Activated CD4-positive, alpha-beta T cell treated with anti-CD3 and anti-CD28 coated beads, Interleukin-2, Interleukin-6, amounts not matched to agents 100 ng/mL and 50 ng/mL, durations not matched to agents 16 hours and 8 hours (primary cell): ENCODE measurements at places on chromosomes 4 and X.

GRCh38 chrX:71292669-71293365 lies 8.7 kb upstream of the ITGB1BP2 start:
- no peak for DNase-seq

DNA sequence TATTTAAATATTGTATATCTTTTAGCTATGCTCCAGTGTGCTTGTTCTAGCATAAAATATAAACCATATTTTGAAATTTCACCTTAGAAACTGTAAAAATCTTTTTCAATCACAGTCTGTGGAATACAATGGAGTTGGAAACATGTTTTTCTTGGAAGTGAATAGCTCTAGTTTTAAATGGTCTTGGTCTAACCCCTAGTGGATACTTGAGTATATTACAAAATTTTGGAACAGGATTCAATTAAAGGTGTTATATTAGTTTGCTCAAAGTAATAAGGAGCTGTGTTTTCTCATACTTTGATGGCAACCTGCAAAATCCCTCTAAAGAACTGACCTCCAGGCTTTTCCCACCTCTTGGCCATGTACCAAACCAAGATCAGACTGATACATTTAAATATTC lies 48.2 kb downstream of the STK26 start:
- no peak for DNase-seq

DNA sequence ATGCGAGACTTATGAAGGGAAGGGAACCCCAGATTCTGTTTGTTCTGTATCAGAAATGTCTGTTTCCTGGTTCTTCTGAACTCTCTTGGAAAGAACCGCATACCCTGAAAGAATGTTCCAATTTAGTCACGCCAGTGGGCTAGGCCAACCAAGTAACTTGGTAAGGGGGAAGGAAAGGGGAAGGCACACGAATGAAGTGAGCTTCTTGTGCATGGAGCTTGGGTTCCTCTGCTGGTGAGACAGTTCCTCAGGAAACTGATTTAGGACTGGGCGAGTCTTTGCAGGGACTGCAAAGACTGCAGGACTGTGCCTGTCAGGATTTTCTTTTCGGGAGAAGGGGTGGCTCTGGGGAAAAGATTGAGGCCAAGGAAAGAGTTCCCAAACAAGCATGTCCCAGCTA lies 35.6 kb downstream of the FRMPD3 start:
- no peak for DNase-seq

DNA sequence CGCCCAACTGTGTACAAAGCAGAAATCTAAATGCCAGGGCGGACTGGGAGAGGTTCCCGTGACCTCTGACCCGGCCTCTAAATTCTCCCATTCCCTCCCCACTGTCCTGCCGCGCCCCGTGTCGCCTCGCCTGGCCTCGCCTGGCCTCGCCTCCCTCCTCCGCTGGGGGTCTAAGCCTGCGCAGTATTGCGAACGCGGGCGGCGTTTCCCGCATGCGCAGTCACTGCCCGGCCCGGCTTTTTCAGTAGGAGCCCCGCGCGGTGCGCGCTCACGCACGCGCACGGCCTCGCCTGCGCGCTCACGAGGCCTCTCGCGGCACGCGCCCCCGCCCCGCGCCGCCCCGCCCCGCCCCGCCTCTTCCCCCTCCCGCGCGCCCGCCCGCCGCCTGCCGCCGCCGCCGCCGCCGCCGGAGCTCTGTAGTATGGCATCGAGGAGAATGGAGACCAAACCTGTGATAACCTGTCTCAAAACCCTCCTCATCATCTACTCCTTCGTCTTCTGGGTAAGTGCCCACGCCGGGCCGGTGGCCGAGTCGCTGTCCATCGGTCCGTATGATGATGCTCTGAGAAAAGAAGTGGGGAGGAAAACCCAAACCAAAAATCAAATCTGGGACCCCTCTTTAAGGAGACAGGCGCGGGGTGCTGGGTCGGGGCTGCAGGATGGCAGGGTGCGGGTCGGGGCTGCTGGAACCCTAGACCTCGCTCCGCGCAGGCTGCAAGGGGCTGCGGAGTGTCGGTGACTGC lies at the start of gene TSPAN7:
Gene TSPAN7 (plus strand): TSS at position 417 of the 743 bp plus-strand sequence. CDS start 5 bp downstream, at position 422.
- peak; percentile 79 for DNase-seq

DNA sequence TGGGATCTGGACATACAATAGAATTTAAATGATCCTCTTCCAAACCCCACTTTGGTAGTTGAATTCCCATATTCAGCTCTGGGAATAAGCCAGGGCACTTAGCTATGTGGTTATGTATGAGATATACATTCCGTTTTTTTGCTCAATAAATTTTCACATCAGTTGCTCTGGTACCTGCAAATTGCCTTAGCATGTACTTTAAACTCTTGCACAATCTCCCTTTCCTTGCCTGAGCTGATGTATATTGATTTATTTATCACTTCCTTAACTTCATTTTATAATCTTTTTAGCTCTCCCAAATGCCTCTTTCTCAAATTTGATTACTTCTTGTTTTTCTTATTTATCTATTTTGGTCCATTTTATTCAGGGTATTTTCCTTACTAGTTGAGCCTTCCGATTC lies 90.1 kb upstream of the AGA start:
- no peak for DNase-seq

- DNase-seq: peak; percentile 77
Observed at GRCh38 chr4:109702950-109703663, at the start of gene CASP6. TSS of gene CASP6 (minus strand) at chr4:109703445. CDS start at chr4:109703395, 50 bp downstream.

DNA sequence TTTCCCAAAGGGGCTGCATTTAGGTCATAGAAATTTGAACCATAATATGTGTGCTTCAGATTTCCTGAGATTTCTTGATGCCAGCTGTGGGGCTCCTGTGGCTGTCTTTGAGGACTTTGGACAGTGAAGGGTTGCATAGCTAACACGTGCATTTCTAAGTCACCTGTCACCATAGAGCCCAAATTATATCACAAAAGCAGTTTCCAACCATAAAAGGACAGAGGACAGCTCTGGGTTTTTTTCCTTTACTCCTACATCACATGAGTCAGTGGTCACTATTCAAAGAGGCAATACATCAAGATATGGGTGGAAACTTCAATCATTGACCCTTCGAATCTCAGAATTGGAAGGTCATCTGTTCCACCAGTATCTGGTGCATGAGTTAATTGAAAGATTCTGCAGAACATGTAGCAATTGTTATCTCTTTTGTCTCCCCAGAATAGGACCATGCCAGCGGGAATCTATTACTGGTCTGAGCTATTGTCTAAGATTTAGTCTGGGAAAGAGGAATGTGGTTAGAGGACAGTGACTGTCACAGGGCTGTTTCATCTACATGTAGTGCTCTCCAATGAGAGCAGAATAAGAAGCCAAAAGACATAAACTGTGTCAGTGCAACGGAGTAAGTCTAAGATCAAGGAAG lies 133.5 kb downstream of the AASDH start:
- DNase-seq: no peak

- no peak for DNase-seq
Observed at GRCh38 chr4:41835321-41835995, 86.9 kb upstream of the PHOX2B start.

DNA sequence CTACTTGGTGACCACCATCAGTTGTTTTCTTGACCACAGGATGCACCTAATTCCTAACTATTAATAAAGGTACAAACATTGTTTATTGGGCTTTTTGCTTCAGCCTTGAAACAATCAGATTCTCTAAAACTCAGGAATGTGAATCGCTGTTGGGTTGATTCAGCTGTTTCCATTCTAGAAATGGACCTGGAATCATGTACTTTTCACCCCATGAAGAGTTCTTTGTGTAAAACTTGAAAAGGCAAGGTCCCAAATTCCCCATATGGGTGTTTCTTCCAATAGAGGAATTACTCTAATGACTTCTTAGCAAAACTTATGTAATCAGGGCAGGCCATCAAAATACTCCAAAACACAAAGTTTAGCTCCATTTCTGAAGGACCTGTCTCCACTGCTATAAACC lies 7.4 kb downstream of the AFAP1 start:
- DNase-seq: no peak

GRCh38 chrX:446245-446644 lies 59.5 kb upstream of the PPP2R3B start:
- no peak for DNase-seq

DNA sequence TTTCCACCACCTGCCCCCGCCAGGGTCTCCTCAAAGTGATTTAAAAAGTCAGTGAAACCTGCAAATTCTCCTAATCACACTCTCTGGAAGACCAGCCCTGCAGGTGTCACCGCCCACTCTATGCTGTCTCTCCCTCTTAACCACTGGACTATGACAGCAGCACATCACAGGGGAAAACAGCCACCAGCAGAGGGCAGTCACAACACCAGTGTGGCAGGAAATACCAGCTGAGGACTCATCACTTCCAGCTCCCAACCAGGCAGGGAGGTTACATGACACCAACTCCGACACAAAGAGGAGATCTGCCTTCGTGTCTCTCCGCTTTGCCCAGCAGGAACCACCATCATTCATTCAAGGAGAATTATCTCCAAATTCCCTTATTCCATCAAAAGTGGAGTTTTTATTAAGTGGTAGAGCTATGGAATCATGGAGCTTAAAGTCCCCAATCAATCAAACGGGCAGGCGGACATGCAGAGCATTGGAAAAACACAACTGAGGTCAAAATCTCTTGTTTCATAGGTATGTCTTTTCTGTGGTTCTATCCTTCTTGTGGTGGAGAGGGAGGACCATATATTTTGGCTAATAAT lies 91.3 kb downstream of the NSUN7 start:
- peak; percentile 82 for DNase-seq

GRCh38 chr4:54764476-54764875 lies 106.7 kb downstream of the KIT start:
- no peak for DNase-seq

DNA sequence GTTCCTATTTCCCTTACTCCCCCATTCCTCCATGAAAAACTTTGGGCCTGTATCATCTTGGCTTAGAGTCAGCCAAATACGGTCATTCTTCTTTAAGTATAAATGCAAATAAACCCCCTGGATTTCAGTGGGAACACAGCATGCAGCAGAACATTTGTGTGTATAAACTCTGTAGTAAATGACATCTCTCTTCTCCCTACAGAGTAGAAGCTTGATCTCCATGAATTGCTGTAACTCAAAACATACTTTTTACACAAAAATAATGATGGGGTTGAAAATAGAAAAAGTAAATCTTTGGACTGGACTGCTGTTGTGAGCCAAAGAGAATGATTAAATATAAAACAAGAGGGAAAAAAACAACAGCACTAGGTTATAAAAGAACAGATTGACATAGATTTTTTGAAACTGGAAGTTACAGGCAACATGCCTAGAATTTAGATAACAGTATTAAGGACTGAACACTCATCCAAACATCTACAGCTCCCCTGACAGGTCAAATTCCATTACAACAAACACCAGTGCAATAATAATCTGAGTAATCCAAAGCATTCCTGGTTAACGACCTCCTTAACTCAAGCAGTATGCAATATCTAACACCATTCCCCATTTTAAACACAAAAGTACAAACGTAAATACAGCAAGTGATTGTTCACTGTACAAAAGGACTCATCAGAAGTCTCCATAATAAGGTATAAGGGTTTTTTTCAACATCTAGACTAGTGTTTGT lies 30.7 kb downstream of the TSPAN5 start:
- DNase-seq: no peak

DNA sequence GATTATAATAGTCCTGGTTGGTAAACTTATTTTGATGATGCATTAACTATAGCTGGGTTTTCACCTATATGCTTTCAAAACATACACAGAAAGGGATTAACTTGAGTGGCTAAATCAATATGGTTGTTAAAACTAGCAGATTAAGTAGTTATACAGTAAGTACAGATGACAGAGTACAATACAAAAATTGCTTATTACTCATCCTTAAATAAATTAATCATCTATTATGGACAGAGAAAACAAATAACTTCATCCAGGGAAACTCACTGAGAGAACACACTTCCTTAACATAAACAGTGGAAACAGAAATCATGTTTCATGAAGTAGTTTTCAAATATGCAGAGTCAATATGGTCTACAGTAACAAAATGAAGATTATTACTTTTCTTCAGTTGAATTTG lies 133.4 kb downstream of the AREG start:
- no peak for DNase-seq

DNA sequence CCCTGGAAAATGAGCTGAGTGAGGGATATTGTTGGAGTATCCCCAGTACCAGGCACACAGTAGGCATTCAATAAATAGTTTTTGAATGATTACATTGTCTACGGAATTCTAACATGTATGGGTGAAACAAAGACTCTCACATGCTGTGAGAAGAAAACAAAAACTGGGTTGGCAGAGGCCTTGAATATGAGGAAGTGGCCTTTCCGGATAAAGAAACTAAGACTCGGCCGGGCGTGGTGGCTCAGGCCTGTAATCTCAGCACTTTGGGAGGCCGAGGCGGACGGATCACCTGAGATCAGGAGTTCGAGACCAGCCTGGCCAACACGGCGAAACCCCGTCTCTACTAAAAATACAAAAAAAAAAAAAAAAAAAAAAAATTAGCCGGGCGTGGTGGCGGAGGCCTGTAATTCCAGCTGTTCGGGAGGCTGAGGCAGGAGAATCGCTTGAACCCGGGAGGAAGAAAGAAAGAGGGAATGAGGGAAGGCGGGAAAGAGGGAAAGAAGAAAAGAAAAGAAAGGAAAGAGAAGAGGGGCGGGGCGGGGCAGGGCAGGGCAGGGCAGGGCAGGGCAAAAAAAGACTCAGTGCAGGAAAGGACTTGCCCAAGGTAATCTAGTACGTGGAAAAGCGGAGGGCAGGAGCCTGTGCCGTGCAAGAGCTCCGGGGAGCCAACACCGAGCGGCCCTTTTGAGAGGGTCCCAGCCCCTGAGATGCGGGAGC lies 689 bp upstream of the TMA16 start:
- DNase-seq: no peak

- peak; percentile 59 for DNase-seq
Observed at GRCh38 chr4:40193016-40193571, 3.7 kb upstream of the RHOH start.

- DNase-seq: no peak
Observed at GRCh38 chrX:776061-776460, 145.5 kb downstream of the SHOX start.

DNA sequence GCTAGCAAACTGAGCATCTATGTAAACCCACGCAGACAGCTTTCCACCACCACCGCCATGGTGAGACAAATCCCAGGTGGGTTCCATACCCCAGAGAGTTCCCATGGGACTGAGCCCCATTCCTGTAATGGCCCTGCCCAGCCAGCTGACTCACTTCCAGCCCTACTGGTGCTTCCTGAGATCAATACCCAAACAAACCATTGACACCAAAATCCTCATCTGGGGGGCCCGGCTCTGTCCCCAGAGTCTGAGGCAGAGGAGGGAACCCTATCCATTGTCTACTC lies 30.1 kb upstream of the JAKMIP1 start:
- DNase-seq: no peak

DNA sequence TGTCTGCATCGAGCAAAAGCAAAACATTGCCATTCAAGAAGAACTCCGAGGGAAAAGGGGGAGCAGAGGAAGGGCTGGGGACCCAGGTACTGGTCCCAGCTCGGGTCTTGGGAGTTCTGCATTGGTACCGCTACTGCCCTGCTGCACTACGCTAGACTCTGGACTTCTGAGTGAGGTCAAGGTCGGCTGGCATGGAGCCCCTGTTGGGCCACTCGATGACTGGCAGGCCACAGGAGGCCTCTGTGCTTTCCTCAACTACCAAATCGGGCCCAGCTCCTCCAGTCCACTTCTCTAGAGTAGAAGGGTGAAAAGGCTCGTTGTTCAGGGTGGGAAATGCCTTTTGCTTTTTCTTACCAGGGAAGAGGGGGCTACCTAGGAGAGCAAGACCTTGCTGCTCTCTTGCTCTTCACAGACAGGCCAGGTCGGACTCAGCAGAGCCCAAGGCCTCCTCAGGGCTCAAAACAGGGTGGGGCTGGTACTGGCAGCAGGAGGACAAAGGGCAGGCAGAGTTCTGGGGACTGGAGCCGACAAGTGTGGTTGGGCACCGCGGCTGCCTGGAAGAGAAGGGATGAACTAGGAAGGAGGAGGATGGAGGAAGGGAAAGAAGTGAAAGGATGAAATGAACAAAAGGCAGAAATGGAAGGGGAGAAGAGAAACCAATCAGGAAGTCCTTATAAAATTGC lies 8.9 kb upstream of the IRAK1 start:
- DNase-seq: no peak
